Activated T-helper 1 cell treated with Interleukin-2 at 50 U/mL for 16 hours (primary cell): ENCODE measurements at places on chromosomes 6 and 20.

- DNase-seq, result no peak
These were observed 1.5 kb downstream of the EBF4 start for GRCh38 chr20:2694008-2694471.

DNA sequence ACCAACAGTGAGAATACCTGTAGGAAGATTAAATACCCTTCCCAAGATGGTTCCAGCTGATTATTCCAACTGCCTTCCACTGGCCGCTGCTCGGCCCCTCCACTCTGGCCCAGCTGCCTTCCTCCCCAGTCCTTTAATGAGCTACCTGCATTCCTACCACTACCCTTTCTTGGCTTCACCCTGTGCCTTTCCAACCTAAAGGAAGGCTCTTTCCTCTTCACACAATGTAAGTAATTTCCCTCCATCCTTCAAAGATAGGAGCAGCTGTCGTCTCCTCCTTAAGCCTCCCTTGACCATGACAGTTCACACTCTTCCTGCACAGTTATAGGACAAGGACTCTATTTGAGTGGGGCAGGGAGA is 16.2 kb upstream of the SNX9 start:
- DNase-seq, result no peak

DNA sequence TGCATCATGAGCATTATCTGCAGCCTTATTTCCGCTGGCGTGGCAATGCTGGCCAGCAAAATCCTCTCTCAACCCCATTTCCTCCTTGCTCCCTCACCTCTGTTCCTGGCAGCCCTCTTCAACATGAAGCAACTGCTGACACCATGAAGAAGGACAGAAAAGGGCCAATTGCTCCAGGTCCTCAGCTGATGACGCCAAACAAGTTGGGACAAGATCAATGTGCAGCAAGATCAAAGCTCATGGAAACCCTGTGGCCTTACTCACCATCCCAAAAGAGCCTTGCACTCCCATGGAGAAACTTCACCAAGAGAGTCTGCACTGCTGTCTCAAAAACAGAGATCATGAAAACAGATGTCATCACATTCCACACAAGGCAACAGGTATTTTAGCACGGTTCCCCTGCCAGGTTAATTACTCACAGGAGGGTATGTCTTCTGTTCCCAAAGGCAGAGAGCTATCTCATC is 7.4 kb downstream of the GFOD1 start:
- DNase-seq, result no peak

DNA sequence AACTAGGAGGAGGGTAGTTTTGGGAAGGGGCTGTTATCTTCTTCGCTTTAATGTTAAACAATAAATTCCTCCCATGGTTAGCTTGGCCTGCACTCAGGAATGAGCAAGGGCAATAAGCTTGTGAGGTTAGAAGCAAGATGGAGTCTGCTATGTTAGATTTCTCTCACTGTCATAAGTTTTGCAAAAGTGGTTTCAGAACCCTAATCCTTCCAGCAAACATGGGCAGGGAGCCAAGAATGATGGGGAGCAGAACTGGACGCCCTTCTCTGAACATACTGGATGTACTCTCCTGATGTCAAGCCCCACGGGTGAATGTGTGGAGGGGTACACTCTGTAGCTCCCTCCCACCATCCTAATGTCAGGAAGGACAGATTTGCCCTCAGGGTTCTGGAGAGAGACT is 22.3 kb downstream of the C6orf163 start:
- no peak for DNase-seq

GRCh38 chr6:17673543-17674254 is 33.0 kb downstream of the NUP153 start:
- no peak for DNase-seq
